ENCODE measurements at places on chromosomes 5 and 9. TPM values are rescaled to one million over a fixed set of nuclear protein-coding genes. Genes with fewer than 3 reads are reported as not detected.

The KIF4B gene
- total RNA-seq, result under 0.01 TPM

The LCN10 gene
- not detected for total RNA-seq

The PCDHGA11 gene
- 5.9 TPM for total RNA-seq

The SPINK7 gene
- total RNA-seq, result not detected

The FAM163B gene
- total RNA-seq, result not detected

The NSMF gene
- total RNA-seq, result 10.8 TPM

The ZFP2 gene
- 2.8 TPM for total RNA-seq

The IL4 gene
- total RNA-seq, result not detected

The IL6ST gene
- total RNA-seq, result 1,649 TPM

The HTR4 gene
- total RNA-seq, result not detected

The MARCOL gene
- not detected for total RNA-seq

The PCDHGA10 gene
- 10.2 TPM for total RNA-seq

Data from fibroblast of lung (primary cell).